Ascending aorta (tissue), 2 donors: ENCODE measurements at places on chromosomes 13 and 19. TPM values are rescaled to one million over a fixed set of nuclear protein-coding genes. Genes with fewer than 3 reads are reported as not detected.

GRCh38 chr13:103437651-103438050, 371.4 kb upstream of the SLC10A2 start:
- no peak for DNase-seq
- no peaks in the 10 kb centered on the region for H3K36me3 ChIP-seq
- H3K27ac ChIP-seq, result no peak overlapping the region
- no peaks in the 10 kb centered on the region for H3K27me3 ChIP-seq

- H3K4me3 ChIP-seq, result peak overlapping the region; percentile 74
- peak overlapping the region; percentile 76 for H3K27ac ChIP-seq
- H3K4me1 ChIP-seq, result peaks cover 16% of the 10 kb centered on the region
Measured at GRCh38 chr19:12880551-12881171, 588 bp downstream of the DNASE2 start.

- no peak for DNase-seq
- no peaks in the 10 kb centered on the region for H3K4me1 ChIP-seq
- H3K36me3 ChIP-seq, result no peaks in the 10 kb centered on the region
- H3K27ac ChIP-seq, result no peak overlapping the region
- no peaks in the 10 kb centered on the region for H3K27me3 ChIP-seq
Measured at GRCh38 chr13:26480246-26480855, 77.1 kb upstream of the WASF3 start.

- no peak overlapping the region for H3K4me3 ChIP-seq
- H3K36me3 ChIP-seq, result no peaks in the 10 kb centered on the region
- H3K27ac ChIP-seq, result no peak overlapping the region
- H3K27me3 ChIP-seq, result no peaks in the 10 kb centered on the region
- no peak for DNase-seq
Measured at GRCh38 chr13:25147638-25148401, 24.3 kb downstream of the AMER2 start.

- no peak overlapping the region for H3K27ac ChIP-seq
- no peak overlapping the region for H3K4me3 ChIP-seq
- H3K4me1 ChIP-seq, result no peaks in the 10 kb centered on the region
- no peak for DNase-seq
- no peaks in the 10 kb centered on the region for H3K27me3 ChIP-seq
Measured at GRCh38 chr13:107301724-107302374, 733.9 kb upstream of the ARGLU1 start.

Gene IRGQ
- 17.2 TPM for total RNA-seq

GRCh38 chr13:78323848-78324247, 279.5 kb downstream of the POU4F1 start:
- H3K4me1 ChIP-seq, result no peaks in the 10 kb centered on the region
- no peak for DNase-seq
- H3K27ac ChIP-seq, result no peak overlapping the region
- no peaks in the 10 kb centered on the region for H3K27me3 ChIP-seq
- H3K4me3 ChIP-seq, result no peak overlapping the region

DNA sequence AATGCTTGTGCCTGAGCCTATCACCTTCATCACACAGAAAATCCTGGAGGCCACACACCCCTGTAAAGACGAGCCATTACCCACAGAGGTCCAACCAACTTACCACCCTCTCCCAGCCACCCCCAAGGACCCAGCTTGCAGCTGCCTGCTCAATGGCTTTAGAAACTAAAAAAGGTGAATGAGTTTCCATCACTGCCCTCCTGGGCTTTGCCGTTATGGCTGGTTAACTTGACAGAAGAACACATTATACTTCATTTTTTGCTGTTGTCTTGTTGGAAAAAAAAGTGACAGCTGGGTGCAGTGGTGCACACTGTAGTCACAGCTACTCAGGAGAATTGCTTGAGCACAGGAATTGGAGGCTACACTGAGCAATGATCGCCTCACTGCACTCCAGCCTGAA, 17.4 kb upstream of the FEM1A start:
- H3K27me3 ChIP-seq, result no peaks in the 10 kb centered on the region
- no peak overlapping the region for H3K27ac ChIP-seq
- no peaks in the 10 kb centered on the region for H3K4me1 ChIP-seq
- no peaks in the 10 kb centered on the region for H3K36me3 ChIP-seq
- H3K4me3 ChIP-seq, result no peak overlapping the region
- DNase-seq, result no peak

DNA sequence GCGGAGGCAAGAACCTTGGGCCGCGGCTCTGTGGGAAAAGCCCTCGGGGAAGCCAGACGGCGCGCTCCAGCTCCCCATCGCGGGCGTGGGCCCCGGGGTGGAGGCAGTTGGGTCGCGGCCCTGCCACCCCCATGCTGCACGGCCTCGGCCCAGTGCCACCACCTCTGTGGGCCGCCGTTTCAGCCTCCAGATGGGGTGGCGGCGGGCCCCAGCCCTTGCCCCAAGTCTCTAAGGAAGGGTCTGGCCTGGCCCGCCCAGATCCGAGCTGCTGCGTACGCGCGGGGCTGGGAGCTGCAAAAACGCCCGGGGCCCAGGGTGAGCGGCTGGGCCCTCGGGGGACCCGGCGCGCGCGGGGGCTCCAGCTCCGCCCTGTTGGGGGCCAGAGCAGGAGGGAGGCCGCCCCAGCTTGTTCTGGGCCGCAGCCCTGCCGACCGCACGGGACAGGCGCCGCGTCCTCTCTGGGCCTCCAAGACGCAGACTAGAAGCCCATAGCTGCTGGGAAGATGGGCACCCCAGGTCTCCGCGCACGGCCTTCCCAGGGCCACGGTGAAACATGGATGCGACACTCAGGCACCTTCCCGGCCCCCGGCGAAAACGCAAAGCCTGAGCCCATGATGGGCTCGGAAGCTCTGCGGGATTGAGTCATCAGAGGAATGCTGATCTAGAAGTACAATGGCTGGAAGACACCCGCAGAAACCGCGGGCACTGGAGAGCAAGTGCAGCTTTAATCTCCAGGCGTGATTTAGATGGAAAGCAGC, 110.1 kb downstream of the KCTD15 start:
- peaks cover 4% of the 10 kb centered on the region for H3K4me1 ChIP-seq
- no peak for DNase-seq
- H3K4me3 ChIP-seq, result peak overlapping the region; percentile 60
- H3K27ac ChIP-seq, result peak overlapping the region; percentile 12

Gene FCAR
- total RNA-seq, result not detected

Gene CASP14
- total RNA-seq, result not detected

GRCh38 chr13:27628081-27628480, 6.4 kb downstream of the POLR1D start:
- no peak for DNase-seq
- H3K27me3 ChIP-seq, result no peaks in the 10 kb centered on the region
- no peak overlapping the region for H3K4me3 ChIP-seq
- H3K27ac ChIP-seq, result no peak overlapping the region
- H3K36me3 ChIP-seq, result peaks cover 6% of the 10 kb centered on the region

DNA sequence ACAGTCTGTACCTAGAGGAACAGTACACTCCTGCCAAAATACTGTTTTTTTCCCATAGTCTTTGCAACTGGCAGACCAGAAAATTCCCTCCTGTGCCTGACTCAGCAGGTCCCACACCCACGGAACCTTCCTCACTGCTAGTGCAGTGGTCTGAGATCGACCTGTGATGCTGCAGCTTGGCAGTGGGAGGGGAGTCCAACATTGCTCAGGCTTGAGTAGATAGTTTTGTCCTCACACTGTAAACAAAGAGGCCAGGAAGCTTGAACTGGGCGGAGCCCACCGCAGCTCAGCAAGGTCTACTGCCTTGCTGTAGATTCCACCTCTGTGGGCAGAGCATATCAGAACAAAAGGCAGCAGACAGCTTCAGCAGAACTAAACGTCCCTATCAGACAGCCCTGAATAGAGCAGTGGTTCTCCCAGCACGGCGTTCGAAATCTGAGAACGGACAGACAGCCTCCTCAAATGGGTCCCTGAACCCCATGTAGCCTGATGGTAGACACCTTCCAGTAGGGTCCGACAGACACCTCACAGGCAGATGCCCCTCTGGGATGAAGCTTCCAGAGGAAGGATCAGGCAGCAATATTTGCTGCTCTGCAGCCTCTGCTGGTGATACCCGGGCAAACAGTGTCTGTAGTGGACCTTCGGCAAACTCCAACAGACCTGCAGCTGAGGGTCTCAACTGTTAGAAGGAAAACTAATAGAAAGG, 92.7 kb downstream of the SUCLA2 start:
- H3K27ac ChIP-seq, result no peak overlapping the region
- no peaks in the 10 kb centered on the region for H3K36me3 ChIP-seq
- no peaks in the 10 kb centered on the region for H3K4me1 ChIP-seq
- H3K27me3 ChIP-seq, result no peaks in the 10 kb centered on the region
- DNase-seq, result no peak
- H3K4me3 ChIP-seq, result no peak overlapping the region

DNA sequence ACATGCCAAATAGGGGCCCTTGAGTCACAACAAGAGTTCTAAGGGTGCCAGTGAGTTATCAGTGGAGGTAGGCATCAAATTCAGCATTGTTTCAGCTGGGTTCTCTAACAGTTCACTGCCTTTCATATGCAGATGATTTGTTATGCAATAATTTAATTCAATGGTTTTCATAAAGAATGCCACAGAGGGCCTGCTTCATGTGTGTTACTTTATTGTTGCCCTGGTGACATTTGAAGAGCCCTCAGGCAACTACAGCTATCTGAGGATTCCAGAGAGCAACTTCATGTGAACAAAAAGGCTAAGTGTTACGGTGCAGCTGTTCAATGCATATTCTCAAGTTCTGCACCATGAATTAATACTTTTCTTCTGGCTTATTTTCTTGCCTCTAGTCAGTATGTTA, 43.1 kb upstream of the STARD13 start:
- H3K4me1 ChIP-seq, result peaks cover 12% of the 10 kb centered on the region
- H3K4me3 ChIP-seq, result no peak overlapping the region
- DNase-seq, result no peak
- H3K27ac ChIP-seq, result no peak overlapping the region

Gene LHB
- total RNA-seq, result not detected

- H3K27me3 ChIP-seq, result no peaks in the 10 kb centered on the region
- H3K4me3 ChIP-seq, result no peak overlapping the region
- H3K27ac ChIP-seq, result no peak overlapping the region
- no peaks in the 10 kb centered on the region for H3K4me1 ChIP-seq
- no peaks in the 10 kb centered on the region for H3K36me3 ChIP-seq
Measured at GRCh38 chr13:24141333-24141910, 19.1 kb upstream of the SPATA13 start.

Gene ATXN8OS
- total RNA-seq, result not detected

DNA sequence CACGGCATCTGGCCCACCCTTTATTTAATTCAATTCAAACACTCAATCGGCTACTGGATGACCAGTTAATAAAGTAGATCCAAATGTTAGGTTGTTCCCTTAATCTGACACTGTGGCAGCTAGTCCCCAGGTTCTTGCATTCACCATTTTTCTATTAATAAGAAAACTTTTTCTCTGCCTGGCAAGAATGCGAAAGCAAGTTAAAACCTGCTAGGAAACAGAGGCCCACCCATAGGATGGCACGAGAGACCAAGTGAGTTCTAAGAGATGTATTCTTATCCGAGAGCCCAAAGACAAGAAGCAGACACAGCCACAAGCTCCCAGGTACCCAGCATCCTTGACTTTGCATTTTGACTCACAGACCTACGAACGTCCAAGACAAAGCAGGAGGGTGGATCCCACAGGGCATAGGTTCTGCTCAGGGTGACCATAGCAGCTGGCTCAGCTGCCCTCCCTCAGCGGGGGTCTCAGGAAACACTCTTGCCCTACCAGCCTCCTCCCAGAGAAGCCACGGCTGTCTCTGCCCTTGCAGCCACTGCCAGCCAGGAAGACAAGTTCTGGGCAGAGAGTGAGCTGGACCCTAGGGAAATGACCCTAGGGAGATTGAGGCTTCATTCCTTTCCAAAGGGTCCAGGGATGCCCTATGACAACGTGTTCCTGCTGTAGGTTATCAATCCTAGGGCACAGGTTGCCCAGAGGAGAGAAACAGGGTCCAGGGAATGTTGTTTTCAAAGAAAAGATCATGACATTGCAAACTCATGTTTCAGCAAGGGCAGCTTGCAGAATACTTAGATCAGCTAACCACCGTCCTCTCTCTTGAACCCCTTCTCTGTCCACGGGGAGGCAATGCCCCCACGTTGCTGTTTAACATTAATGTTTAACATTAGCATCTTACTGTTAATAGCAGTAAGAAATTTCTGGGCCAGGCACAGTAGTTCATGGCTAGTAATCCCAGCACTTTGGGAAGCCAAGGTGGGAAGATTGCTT, 147.2 kb upstream of the ZNF507 start:
- no peaks in the 10 kb centered on the region for H3K27me3 ChIP-seq
- no peaks in the 10 kb centered on the region for H3K4me1 ChIP-seq
- DNase-seq, result no peak
- H3K36me3 ChIP-seq, result no peaks in the 10 kb centered on the region
- H3K4me3 ChIP-seq, result no peak overlapping the region

Gene GPR12
- not detected for total RNA-seq
